ENCODE measurements at places on chromosomes 13 and 19.

DNA sequence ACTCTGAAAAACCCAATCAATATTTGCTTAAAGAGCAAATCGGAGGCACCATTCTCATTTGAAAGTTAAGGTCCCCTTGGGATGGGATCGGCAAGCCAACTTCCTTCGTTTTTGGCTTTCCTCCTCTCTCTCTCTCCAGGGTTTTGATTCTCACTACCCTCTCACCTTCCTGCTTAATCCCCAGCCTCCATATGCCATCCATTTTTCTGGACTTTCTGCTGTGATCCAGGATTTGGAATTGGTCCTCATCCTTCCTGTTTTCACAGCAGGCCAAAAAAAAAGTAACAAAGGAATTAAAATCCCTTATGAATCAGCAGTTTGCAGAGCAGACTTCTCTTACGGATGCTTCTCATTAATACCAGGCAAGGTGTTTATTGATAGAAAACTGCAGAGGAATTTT, 283.1 kb upstream of the TMTC4 start:
- DNase-seq = no peak

DNA sequence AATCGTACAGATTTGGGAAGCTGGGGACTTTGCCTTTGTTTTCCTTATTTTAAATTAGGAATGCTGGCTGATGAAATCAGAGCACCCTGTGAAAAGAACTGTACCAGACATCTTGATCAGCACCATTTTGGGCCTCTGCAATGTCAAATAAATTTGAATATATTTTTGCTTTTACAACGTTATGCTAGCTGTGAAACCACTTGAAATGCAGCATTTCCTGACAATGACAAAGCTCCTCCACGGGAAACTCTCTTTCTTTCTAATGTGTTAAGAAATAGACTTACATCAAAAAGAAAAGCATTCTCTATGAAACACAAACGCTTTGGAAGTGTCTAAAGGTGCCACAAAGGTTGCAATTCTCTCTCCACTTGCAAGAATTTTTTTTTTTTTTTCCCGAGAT, 47.1 kb upstream of the MAP3K10 start:
- DNase-seq = no peak

DNA sequence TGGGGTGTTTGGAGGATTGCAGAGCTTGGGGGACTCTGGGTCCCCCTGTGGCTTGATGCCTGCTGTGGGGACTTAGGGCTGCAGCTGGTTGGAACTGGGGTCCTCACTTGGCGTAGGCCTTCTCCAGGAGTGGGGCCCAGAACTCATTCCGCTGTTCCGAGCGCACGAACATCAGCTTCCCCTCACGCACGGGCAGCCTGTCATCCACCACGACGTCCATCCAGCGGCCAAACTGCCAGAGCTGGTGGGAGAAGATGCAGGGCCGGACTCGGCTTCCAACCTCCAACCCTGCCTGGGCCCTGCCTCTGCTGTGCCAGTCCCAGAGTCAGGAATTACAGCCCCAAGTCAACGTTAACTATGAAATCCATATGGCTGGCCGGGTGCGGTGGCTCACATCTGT, 2.6 kb downstream of the CAPN12 start:
- peak; percentile 7 for DNase-seq

- DNase-seq = no peak
Measured at GRCh38 chr13:22837980-22838647, 342.7 kb upstream of the SGCG start.

GRCh38 chr19:44553478-44554171, 24.1 kb upstream of the CEACAM20 start:
- DNase-seq = no peak

DNA sequence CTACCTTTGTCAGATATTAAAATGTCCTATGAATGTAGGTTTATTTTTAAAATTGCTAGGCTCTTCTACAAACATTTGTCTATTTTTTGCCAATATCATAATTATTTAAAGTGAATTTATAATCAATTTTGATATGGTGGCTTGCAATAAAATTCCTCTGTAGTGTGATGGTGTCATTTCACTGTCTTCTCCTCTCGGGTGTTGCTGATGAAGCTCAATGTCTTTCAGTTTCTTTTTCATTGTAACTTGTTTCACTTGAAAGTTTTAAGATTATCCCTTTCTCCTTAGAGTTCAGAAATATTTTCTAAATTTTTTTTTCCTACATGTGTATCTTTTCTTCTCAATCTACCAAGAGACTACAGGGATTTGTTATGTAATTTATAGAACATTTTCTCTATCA, 267.1 kb upstream of the EDNRB start:
- DNase-seq = no peak

DNA sequence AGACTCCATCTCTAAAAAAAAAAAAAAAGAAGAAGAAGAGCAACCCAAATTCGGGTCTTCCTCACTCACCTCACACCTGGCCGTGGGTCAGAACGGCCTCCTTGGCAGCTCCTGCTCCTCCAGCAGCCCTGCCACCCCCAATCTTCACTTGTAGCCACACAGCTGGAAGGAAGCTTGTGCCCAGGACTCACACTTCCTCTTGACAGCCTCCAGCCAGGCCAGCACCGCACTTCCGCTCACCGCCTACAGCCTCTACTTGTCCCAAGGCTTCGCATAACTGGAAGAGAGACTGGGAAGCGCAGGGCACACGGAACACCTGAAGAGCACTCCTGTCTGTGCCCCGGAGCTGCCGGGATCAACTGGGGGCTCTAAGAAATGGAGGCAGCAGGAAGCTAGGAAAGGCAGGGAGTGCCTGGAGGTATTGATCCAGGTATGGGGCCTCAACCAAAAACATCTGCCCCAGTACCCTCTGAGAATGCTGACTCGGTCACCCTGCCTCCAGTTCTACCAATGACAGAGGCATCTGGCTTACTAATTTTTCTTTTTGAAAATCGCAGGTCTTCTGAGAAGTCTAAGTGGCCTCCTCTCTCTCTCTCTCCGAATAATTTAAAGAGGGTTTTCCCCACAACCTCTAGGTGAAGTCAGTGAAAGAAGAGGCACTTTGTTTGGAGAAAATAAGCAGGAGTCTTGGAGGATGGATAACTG, 31.1 kb upstream of the ATP12A start:
- DNase-seq = no peak

- DNase-seq = no peak
Measured at GRCh38 chr19:3046698-3047495, 15.4 kb downstream of the TLE5 start.

DNA sequence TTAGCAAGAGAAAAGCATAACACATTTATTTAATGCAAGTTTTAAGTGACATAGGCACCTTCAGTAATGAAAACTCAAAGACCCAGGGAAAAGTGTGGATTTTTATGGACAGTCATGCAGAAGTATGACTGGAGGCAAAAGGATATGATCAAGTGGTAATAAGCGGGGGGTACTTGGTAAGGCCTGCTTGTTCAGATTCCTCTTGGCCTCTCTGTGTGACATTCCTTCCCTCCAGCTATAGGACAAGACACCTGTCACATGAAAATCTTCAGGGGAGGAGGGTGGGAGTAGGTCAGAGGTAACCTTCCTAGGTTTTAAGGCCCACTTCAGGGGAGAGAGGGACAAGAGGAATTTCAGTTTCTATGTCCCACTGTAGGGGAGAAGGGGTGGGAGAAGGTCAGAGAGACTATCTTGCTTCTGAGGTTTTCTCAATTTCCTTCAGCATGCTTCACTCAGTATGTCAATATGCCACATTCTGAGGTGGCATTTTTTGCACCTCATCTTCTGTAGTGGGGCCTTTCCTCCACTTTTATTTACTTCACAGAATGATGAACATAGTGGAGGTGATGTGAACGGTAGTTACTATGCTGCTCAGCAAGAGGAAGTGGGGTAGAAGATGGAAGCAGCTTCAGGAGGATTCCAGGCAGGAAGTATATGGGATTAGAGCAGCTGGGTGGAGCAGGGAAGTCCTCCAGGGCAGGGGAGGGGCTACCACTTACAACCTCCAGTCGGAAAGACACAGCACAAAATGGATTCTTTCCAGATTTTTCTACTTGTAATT, 73.2 kb upstream of the RFC3 start:
- DNase-seq = no peak

- no peak for DNase-seq
Measured at GRCh38 chr19:47529018-47529742, 14.3 kb upstream of the NAPA start.

GRCh38 chr19:18176367-18177310, 3.0 kb downstream of the IFI30 start:
- no peak for DNase-seq

- no peak for DNase-seq
Measured at GRCh38 chr13:48775285-48775684, 121.6 kb downstream of the CYSLTR2 start.

DNA sequence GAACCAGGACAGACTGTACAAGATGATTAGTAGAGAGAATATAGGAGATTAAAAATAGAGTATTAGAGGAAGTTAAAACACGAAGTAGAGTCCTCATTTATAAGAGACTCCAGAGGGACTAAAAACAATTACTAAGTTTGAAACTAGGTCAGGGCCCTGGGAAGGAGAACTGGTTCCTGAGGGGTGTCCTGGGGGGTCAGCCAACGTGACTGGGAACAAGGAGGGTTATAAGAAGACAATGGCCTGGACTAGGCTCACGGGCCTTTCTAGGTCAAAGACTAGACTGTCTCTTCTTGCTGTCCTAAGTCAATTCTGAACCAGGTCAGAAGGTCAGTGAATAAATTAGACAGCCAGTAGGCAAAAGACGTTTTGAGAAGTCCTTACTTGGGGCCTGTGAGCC, 165.3 kb downstream of the IER2 start:
- DNase-seq = no peak

- DNase-seq = no peak
Measured at GRCh38 chr19:4624733-4625362, 14.5 kb upstream of the TNFAIP8L1 start.

GRCh38 chr13:45086484-45086883, 33.8 kb upstream of the GTF2F2 start:
- no peak for DNase-seq

GRCh38 chr13:52348983-52349780, 56.8 kb downstream of the THSD1 start:
- DNase-seq = no peak

DNA sequence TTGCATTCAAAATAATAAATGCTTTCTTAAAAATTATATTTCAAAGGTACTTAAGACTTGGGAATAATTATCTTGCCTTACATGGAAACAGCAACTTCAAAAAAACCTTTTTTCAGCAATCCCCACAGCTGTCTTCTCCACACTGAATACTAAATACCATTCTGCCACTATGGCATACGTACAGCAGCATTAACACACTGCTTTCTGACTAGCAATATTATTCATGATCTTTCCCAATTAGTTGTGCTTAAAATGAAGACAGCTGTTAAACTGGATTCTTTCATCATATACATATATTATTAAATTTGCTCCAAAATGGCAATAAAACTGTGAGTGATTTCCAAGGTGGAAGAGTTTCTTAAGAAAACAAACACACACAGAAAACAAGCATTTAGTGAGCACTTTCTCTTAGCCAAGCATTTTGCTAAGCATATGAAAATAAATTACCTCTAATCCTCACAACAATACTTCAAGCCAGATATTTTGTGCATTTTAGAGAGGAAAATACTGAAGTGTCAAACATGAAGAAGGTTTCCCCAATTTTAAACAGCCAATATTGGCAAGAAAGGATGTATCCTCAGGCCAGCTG, 609.5 kb downstream of the SLITRK1 start:
- no peak for DNase-seq

DNA sequence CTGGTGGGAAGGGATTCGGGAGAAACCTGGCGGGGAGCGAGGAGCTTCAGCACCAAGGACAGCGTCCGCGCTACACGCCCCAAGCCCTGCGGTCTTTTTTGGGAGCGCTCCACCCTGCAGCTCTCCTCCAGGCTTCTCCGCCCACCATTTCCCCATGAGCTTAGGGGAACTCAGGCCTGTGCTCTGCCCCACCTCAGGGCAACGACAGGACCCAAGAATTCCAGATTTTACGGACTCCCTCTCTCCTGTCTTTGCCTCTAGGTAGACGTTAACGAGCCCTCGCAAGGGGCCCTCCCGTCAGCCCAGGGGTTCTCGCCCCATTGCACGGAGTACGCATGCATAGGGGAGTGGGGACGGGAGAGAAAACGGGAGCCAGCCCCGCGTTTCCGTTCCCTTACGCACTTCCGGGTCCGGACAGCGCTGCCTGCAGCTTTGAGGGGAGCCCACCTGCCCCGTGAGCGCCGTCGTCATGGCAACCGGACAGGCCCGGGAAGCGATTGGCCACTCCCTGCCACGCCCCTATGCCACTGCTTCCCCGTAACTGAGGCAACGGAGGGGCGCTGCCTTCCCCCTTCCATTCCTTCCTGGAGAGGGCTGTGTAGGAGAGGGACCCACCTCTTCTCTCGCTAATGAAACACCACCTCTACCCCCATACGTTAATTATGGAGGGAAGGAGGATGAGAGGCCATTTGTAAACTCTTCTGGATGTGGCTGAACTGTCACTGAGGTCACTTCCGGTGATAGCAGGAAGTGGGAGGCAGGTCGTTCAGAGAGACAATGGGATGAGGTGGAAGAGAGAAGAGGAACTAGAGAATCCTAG, 20.8 kb downstream of the NOVA2 start:
- no peak for DNase-seq
